Mesothelial cell of epicardium (in vitro differentiated cells): ENCODE measurements at places on chromosomes 11 and 22.
A peak's percentile ranks its signal among the peaks of the same experiment; 100 is the strongest.

DNA sequence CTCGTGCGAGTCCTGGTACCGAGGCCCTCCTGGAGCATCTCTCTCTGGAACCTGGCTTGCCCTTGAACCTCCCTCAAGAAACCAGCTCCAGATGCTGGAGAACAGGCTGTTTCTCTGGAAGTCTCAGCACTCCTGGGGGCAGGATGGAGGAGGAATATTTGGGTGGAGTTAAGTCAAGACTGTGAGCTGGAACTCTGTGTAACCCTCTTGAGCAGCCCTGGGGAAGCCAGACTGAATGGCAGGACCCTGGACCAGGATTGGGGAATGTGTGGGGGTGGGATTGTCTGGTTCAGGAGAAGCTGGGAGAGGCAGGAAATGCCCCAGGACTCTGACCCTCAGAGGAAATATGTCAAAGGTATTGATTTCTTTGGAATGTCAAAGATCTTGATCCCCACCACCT is 7.7 kb downstream of the CREB3L1 start:
- H3K36me3 ChIP-seq = no peaks in the 10 kb centered on the region
- no peak overlapping the region for H3K4me3 ChIP-seq

GRCh38 chr11:113730887-113731726 is 25.0 kb upstream of the TMPRSS5 start:
- H3K27me3 ChIP-seq = no peaks in the 10 kb centered on the region
- H3K27ac ChIP-seq = no peak overlapping the region
- no peak for DNase-seq
- no peak overlapping the region for H3K4me3 ChIP-seq

GRCh38 chr11:47586098-47586855 is at the start of gene FAM180B:
TSS of gene FAM180B (plus strand) at chr11:47586678. CDS start at chr11:47586769, 91 bp downstream.
- H3K27me3 ChIP-seq = no peaks in the 10 kb centered on the region
- no peak within 1 kb of the TSS for H3K4me3 ChIP-seq
- DNase-seq = no peak
- H3K36me3 ChIP-seq = peaks cover 14% of the 10 kb centered on the region

- H3K27ac ChIP-seq = no peak overlapping the region
- DNase-seq = no peak
- no peaks in the 10 kb centered on the region for H3K4me1 ChIP-seq
- no peak overlapping the region for H3K4me3 ChIP-seq
These were observed 113.5 kb upstream of the IGLL5 start for GRCh38 chr22:22773979-22774604.

GRCh38 chr11:26158251-26158650 is 173.7 kb upstream of the ANO3 start:
- no peak for DNase-seq
- H3K27me3 ChIP-seq = peaks cover 2% of the 10 kb centered on the region
- H3K4me3 ChIP-seq = no peak overlapping the region

GRCh38 chr22:50730941-50731661 is 6.9 kb upstream of the ACR start:
- H3K27ac ChIP-seq = no peak overlapping the region
- H3K27me3 ChIP-seq = peaks cover 23% of the 10 kb centered on the region
- DNase-seq = no peak
- no peak overlapping the region for H3K4me3 ChIP-seq
- peaks cover 7% of the 10 kb centered on the region for H3K4me1 ChIP-seq

DNA sequence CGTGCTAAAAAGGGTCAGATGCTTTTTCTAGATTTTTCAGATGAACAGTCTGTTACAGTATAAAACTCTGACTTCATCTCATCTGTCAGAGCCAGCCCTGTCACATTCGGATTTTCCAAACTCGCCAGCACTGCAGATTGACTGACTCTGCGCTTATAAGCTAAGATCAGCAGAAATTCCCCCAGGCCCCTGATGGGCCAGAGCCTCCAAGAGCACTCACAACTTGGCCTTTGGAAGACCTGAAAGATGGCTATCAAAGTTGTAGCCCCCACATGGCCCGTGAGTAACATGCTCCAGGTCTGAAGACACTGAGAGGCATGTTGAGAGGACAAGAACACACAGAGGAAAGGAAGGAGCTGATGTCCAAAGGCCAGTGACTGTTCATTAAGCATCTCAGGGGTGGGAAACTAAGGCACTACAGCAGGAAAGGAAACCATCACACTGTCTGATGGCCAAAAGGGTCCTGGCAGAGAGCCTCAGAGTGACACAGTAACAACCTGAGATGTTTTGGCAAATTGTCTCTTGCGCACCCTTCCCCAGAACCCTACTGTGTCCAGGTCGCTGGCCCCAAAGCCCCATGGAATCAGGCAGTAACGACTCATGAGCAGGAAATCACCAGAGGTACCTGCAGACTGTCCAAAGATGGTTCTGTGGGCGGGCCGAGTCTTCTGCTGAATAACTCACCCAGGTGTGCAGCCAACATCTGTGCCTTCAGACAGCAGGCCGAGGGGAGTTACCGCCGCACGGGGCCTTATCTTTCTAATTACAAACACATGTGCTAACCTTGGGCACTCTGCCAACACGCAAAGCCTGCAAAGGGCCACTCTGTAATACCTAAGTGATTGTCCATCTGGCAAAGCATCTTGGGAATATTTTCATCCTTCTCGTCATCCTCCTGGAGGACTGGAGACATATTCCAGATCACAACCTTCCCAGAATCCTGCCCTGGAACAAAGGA is 23.6 kb downstream of the HIRA start:
- H3K4me3 ChIP-seq = no peak overlapping the region
- H3K4me1 ChIP-seq = peaks cover 25% of the 10 kb centered on the region
- H3K36me3 ChIP-seq = peaks cover 10% of the 10 kb centered on the region
- peak overlapping the region; percentile 61 for H3K27ac ChIP-seq
- DNase-seq = peak; percentile 38

DNA sequence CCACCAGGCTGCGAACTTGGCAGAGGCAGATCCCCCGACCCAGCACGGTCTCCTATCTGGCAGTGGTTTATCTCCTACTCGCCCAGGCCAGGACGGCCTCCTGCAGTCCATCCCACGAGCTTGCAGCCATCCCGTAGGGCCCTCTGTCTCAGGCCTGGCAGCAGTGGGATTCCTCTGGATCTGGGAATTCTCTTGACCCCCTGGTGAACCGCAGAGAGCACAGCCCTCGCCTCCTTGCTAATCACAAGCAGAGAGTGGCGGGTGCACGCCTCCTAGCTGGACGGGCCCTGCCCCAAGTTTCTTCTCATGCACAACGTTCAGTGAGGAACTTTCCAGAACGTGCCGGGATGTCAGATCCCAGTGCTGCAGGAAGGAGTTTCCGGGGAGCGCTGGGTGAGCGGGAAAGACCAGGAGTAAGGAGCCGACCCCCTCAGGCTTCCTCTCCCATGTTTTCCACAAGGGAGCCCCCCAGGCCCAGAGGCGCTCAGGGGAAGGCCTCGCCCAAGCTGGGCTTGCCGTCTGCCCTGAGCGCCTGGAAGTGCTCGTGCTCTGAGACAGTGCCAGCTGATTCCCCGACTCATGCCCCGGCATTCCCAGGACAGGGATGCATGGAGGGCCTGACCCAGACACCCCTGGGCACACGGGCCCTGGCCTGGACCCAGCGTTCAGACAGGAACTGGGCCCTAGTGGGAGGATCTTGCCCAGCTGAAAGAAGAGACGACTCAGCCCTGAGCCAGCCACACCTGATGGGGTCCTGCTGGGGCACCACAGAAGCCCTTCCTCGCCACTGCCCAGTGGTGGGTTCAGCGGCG is 24.6 kb downstream of the IGF2 start:
- no peak overlapping the region for H3K4me3 ChIP-seq
- H3K4me1 ChIP-seq = peaks cover under 1% of the 10 kb centered on the region
- DNase-seq = no peak

- H3K4me1 ChIP-seq = peaks cover 6% of the 10 kb centered on the region
- no peaks in the 10 kb centered on the region for H3K27me3 ChIP-seq
- peak; percentile 33 for DNase-seq
These were observed 1080.8 kb downstream of the BRD1 start for GRCh38 chr22:48746789-48747425.

DNA sequence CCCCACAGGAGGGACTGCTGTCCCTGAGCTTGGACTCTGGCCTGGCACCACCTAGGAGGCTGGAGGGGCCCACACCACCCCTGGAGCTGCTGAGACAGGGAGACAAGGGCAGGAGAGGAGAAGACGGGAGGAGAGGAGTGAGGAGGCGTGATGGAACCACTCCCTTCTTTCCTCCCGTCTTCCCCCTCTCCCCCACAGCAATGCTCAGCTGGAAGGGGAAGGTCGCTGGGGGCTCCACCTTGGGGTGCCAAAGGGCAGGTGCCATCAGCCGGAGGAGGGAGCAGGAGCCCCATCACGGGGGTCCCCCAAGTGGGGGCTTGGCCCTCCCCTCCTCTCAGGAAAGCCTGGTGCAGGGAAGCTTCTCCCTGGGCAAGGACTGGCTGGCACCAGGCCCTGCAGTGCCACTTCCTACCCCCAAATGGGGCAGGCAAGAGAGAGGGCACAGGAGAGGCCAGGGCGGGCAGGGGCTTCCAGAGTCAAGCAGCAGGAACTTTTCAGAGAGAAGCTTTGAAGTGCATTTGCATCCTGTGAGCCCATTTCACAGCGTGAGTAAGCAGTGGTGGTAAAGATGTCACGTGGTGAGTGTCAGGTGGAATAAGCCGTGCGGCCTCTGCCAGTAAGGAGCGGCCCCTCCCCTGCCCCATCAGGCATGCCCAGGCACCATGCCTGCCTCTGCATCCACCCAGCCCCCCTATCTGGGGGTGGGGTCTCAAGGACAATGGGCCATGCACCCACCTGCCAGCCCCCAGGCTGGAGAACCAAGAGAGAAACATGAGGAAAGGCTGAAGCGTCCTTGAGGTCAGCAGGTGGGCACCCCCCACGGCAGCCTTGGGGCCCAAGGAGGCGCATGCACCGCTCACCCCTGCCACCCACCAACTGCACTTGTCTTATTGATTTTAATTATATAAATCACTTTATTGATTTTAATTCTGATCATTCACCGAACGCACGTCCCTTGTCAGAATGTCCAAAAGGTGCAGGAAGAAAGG is 4.9 kb downstream of the IGF2 start:
- H3K27ac ChIP-seq = peak overlapping the region; percentile 50
- H3K36me3 ChIP-seq = peaks cover 5% of the 10 kb centered on the region
- peaks cover 22% of the 10 kb centered on the region for H3K4me1 ChIP-seq
- peak overlapping the region; percentile 73 for H3K4me3 ChIP-seq

DNA sequence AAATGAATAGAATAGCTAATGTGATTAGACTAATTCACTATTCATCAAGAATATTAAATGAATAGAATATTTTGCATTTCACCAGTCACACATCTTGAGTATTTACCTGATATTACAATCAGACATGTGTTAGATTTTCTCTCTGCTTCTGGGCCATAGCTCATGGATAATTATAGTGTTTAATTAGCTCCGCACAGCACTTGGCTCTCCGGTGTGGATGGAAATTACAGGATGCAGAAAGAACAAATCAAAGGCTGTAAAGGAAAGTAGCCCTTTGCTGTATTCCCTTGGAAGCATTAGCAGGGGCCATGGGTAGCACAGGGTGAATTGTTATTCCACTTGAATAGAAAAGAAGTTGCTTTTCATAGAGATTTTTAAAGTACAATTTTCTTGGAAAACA is 320.3 kb upstream of the SORL1-AS1 start:
- peaks cover 5% of the 10 kb centered on the region for H3K4me1 ChIP-seq
- no peak overlapping the region for H3K4me3 ChIP-seq
- no peaks in the 10 kb centered on the region for H3K27me3 ChIP-seq
- no peaks in the 10 kb centered on the region for H3K36me3 ChIP-seq
- H3K27ac ChIP-seq = no peak overlapping the region

DNA sequence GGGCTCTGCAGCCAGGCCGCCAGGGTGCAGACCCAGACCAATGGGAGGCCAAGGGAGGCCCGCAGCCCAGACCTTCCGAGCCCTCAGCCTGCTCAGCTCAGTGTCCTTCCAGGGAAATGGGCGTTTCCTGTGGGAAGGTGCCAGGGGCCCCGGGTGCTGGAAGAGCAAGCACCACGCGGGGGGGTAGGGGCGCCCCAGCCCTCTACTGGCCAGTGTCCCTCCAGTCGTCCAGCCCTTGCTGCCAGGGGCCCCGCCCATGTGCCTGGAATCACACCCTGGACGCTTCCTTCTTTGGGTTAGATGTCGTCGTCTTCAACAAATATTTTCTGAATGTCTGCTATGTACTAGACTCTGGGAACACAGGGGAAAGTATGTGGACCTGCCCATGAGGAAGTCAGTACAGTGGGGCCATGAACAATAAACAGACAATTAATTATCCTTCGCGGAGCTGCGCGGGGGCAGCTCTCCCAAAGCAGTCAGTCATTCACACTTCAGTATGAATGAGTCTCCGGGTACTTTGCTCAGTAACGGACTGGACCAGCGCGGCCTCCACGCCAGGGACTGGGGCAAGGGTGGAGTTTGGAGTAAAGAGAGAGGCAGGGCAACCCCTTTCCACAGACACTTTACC is 60.2 kb downstream of the CDKN1C start:
- peaks cover 26% of the 10 kb centered on the region for H3K4me1 ChIP-seq
- peaks cover 25% of the 10 kb centered on the region for H3K36me3 ChIP-seq
- H3K4me3 ChIP-seq = no peak overlapping the region
- no peaks in the 10 kb centered on the region for H3K27me3 ChIP-seq

DNA sequence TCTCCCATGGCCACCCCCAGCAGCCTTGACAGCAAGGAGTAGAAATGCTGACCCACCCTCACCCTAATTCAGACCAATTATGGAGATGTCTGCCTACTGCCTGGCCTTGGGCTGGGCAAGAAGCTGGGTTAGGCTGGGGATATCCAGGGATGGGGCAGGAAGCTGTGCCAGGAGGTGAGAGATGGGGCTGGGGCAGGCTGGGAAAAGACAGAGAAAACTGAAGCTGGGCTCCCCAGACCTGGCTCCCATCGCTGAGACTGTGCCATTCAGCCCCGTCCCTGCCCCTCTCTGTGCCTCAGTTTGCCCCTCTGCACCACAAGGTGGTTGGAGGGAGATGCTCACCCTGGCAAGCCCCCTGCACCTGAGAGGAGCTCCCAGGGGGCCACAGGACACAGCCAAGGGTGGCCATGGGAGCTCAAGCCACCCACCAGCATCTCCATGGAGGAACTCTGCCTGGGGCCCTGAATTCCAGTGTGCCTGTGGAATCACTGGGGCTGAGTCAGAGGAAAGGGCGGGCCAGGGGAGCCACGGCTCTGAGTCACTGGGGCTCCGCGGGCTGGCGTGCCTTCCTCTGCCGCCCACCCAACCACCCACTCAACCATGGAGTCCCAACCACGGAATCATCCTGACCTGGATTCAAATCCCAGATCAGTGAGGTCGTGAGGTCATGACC is 6.0 kb upstream of the CARD10 start:
- no peak overlapping the region for H3K4me3 ChIP-seq
- H3K36me3 ChIP-seq = no peaks in the 10 kb centered on the region
- peaks cover 2% of the 10 kb centered on the region for H3K4me1 ChIP-seq
- DNase-seq = no peak
- no peak overlapping the region for H3K27ac ChIP-seq

DNA sequence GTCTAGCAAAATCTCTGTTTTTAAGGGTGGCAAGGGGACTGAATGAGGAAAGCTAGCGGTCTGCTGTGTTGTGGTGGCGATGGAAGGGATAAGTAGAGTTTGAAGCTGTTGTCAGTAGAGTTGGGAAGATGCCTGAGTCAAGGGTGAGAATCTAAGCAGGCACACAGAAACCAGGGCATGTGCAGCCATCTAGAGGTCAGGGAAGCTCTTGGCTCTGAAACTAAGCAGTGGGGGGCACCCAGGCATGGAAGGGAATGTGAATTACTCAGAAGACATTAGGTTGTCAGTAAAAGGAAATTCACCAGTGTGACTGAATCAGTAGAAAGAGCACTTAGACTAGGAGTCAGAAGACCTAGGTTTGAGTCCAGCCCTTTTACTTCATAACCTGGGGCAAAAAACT is 15.4 kb downstream of the BMAL1 start:
- peaks cover 24% of the 10 kb centered on the region for H3K27me3 ChIP-seq
- H3K4me1 ChIP-seq = no peaks in the 10 kb centered on the region
- H3K36me3 ChIP-seq = no peaks in the 10 kb centered on the region
- no peak overlapping the region for H3K27ac ChIP-seq
- H3K4me3 ChIP-seq = no peak overlapping the region

GRCh38 chr22:24571266-24571665 is 15.5 kb downstream of the SNRPD3 start:
- no peaks in the 10 kb centered on the region for H3K27me3 ChIP-seq
- DNase-seq = no peak
- no peaks in the 10 kb centered on the region for H3K4me1 ChIP-seq
- H3K27ac ChIP-seq = no peak overlapping the region
- no peak overlapping the region for H3K4me3 ChIP-seq
